Stimulated activated naive CD4-positive, alpha-beta T cell (primary cell): ENCODE measurements at places on chromosomes 2 and 18.

DNA sequence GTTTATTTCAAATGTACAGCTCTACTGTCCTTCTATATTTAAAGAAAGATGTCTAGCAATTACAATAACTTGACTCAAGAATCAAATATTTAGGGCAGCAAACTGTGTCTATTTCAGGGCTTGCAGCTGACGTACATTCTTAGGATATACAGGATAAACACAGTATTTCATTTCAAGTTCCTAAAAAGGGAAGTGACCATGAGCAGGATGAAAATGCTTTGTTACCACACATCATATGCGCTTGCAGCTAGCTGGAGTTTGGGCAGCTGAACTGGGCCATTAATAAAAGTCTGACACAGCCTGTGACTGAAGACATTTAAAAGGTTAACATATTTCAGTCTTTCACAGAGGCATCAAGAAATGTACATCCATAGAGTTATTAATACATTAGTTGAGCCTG, 264.6 kb upstream of the TRIB2 start:
- DNase-seq: no peak

- DNase-seq: no peak
Observed at GRCh38 chr2:59312029-59312428, 1070.9 kb upstream of the FANCL start.

- DNase-seq: no peak
Observed at GRCh38 chr18:46366751-46367376, 262.7 kb downstream of the HAUS1 start.

DNA sequence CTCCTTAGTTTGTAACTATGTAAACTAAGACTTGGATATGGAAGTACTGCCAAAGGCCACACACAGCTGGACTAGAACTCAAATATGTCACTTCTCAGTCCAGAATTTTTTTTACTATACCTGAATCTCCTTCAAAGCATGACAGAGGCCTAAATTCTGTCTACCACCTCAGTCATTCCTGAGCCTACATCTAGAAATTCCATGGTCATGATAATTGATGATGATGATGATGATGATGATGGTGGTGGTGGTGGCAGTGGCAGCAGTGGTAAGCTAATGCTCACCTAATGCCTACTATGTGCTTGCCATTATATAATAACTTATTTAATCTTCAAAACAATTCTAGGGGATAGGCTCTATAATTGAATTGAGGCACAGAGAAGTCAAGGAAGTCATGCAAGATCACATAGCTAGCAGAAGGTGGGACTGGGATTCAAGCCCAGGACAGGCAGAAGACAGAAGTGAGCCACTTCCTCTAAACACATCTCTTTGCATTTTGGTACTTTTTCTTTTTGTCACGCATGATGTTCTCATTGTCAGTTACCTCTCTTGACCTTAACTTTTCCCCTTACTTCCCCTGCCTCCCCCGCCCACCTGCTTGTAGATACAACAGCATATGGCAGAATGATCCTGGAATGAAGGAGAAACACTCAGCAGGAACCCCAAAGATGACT, 539.3 kb downstream of the TNS1 start:
- no peak for DNase-seq

- DNase-seq: peak; percentile 63
Observed at GRCh38 chr18:79681484-79682387, 2.1 kb downstream of the CTDP1 start.

DNA sequence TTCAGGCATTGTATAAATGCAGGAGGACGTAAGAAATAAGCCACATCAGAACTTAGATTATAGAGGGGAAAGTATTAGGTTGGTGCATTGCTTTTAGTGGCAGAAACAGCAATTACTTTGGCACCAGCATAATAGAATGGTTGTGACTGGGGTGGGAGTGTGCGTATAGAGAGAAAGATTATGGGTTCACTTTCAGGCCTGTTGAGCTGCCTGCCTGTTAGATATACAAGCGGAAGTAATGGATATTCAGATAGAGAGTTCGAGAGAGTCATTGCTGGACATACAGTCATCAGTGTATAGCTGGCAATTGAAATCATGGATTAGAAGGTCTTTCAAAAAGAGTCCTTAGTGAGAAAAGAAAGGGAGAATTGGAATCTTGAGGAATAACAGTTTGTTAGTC, 139.2 kb upstream of the MYO3B start:
- DNase-seq: no peak

DNA sequence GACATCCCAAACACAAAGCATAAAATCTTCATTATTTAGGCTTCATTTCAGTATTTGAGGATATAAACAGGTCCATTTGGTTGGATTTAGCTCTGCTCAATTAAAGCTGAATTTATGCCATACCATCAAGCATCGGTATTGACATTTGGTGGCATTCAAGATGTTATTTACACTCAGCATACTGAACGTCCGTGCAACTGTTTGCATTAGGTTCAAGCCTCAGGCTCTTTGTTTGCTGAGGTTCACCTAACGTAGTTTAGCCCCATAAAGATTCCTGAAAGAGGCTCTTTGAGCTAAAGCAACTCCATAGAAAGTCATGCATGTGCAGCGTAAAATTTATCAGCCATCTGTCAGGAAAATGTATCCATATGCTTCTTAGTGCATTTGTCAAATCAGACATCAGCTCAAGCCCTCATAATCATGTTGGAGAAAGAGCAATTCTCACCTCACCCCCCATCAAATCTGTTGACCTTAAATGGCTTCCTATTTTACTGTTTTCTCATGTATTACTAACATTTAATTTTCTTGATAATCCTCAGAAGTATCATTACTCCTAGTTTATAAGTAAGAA, 366.9 kb downstream of the EPHA4 start:
- DNase-seq: no peak

DNA sequence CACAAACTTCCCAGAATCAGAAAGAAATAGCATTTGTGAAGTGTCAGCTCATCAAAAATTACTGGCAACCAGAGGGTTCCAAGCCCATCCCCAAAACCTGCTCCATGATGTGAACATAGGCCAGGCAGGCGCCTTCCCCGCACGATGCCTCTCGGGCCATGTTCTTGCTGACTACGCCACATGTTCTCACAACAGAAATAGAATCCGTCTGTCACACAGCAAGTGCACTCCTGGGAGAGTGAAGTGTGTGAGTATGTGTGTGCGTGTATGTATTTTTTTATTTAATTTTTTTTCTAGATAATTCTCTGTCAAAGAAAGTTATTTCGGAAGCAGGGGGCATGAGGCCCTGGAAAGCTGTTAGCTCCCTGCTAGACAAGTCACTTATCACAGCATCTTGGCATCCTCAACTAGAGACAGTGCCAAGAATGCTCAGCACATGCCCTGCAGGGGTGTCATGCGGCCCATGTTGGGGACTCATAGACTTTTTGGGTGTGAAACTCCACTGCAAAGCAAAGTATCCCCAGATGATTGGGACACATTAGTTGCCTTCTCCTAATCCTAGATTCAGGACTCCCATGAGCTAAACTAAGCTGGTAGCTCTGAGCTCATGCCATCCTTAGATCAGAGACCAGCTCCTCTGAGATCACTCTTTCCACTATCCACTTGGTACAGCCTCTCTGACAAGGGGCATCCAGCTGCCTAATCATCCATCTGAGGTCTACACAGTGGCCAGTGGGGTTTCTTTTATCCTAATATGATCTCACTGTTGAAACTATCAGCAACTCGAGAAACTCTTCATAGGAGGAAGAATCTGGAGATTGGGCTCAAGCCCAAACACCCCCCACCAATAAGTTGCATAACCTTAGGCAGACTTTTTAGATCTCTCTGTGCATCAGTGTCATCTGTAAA, 53.2 kb upstream of the CYRIA start:
- DNase-seq: no peak

- no peak for DNase-seq
Observed at GRCh38 chr2:222052934-222053367, 245.8 kb downstream of the PAX3 start.

DNA sequence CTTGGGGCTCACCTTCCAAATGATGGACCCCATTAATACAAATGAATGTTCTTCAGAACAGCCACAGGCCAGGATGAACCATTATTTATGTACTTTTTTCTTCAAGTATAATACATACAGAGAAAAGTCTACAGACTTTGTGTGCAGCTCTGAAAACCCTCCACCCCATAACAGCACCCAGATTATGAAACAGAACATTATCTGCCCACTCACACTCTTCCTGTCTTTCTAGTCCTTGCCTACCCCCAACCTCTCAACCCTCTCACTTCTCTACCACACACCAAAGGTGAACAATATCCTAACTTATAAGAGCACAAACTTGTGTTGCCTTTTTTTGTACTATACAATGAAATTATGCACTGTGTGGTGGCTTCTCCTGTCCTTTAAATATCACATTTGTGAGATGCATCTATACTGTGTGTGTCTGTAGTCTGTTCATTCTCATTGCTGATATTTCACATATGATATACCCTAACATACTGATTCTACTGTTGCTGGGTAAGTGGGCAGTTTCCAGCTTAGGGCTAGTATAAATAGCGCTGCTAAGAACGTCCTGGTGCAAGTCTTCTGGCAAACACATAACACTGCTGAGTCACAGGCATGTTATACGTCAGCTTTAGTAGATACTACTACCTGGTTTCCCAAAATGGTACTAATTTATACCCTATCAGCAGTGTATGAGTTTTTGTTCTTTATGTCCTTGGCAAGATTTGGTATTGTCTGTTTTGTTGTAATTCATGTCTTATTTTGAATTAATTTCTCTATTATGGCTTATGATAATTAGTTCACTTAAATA, 1.0 kb upstream of the NPHP1 start:
- no peak for DNase-seq

- DNase-seq: no peak
Observed at GRCh38 chr2:157258520-157259326, 1.2 kb downstream of the GALNT5 start.

DNA sequence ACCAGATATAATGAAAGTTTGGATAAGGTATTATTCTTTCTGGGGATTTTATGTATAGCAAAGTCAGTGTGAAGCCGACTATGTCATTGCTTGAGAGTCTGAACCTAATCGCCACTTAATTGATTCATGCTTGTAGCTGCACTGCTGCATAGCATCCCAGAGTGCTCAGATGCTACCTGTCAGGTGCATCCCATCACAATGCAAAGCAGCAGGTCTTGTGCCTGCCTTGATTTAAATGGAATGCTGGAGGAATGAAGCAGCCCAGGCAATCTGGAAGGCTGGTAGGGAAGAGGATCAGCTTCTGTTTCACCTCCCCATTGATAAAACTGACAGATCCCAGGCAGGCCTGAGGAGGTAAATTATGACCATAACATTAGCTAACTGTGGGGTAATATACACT, 40.4 kb upstream of the ATIC start:
- DNase-seq: no peak

GRCh38 chr2:157959249-157959648, 83.1 kb upstream of the ACVR1 start:
- DNase-seq: no peak

DNA sequence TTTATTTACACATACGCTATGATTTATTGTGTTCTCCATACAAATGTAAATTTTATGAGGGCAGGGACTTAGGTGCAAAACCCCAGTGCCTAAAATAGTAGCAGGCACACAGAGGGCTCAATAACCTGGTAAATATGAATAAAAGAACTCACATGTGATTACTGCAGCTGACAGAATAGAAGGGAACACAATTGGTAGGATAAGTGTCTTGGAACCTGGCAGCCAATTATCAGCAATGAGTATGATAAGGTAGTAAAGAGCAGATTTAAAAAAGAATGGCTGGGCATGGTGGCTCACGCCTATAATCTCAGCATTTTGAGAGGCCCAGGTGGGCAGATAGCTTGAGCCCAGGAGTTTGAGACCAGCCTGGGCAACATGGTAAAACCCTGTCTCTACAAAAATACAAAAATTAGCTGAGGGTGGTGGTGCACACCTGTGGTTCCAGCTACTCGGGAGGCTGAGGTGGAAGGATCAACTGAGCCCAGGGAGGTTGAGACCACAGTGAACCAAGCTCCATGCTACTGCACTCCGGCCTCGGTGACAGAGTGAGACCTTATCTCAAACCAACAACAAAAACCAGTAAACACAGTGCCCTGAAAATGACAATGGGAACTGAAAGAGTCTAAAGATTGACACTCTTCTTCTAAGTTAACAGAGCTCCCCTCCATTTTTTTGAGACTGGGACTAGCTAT, 9.9 kb downstream of the SNRPG start:
- DNase-seq: no peak

- DNase-seq: no peak
Observed at GRCh38 chr2:237558961-237559641, 7.3 kb upstream of the PRLH start.

DNA sequence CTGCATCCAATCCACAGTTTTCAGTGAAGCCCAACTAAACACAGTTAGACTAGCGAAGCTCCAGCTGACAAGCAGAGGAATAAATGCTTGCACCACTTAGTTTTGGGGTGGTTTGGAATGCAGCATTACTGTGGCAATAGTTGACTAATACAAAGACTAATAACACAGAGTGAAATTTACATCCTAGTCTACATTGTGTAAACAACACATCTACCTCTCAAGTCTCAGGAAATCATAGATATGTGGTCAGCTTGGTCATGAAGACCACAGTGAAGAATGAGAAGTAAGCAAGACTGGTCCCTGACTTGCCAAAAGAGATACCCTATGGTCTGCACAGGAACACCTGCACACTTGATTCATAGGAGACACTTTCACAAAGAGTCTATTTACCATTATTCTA, 155.1 kb upstream of the TANK start:
- no peak for DNase-seq

- DNase-seq: no peak
Observed at GRCh38 chr2:178066890-178067669, 5.5 kb downstream of the PDE11A start.

- no peak for DNase-seq
Observed at GRCh38 chr18:36212301-36213171, 25.2 kb downstream of the MOCOS start.

DNA sequence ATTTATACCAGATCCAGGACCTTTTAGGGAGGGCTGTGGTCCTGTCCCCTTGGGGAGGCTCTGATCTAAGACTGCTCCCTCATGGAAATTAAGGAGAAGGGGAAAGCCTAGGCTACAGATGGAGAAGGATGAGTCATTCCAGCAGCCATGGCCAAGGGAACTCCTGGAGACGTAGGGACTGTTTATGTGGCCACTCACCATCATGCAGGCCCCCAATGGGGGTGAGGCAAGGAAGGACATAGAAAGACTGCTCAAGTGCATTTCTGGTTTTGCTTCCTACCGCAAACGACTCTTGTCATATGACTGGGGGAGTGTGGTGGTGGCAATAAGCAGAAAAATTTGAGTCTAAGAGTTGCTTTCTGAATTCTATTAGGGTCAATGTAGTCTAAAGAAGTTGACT, 54.0 kb upstream of the CYP1B1 start:
- DNase-seq: no peak

DNA sequence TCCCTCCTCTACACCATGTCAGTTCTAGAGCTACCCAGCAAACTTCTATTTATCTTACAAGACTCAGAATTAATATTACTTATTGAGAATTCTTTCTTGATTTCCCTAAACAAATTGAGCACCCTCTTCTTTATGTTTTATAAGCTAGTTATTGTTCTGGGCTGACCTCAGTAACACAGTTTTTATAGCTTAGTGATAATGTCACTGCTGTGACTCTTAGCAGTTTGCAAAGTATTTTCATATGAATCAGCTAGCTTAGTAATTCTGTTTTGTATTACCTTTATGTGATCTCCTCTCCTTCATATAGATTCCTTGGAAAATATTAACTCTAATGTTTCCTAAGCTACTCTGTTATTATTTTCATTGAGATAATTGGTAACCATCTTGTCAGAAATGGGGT, 114.9 kb downstream of the PMS1 start:
- no peak for DNase-seq
